ENCODE measurements at places on chromosomes 4 and X. TPM values are rescaled to one million over a fixed set of nuclear protein-coding genes. Genes with fewer than 3 reads are reported as not detected.
A peak's percentile ranks its signal among the peaks of the same experiment; 100 is the strongest.

IL9R gene
- total RNA-seq = not detected

RBMXL3 gene
- total RNA-seq = not detected

GPM6B gene
- total RNA-seq = 38.9 TPM

DNA sequence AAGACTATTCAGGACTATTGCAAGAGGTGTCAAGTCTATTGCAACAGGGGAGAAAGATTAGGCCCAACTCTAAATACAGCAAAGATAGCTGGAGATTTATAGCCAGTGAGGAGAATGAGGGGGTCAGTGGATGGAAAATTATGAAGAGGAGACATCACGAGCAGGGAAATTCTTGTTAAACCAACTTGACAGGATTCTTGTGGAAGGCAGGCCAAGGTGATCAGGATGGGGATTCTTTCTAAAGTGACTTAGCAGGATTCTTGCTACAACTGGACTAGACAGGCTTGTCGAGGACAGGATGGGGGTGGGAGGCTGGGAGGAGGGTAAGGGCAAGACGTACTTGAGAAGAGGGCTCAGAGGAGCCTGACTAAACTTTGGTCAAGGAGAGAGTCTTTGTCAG is 89.0 kb downstream of the PHEX start:
- no peak for DNase-seq

DNA sequence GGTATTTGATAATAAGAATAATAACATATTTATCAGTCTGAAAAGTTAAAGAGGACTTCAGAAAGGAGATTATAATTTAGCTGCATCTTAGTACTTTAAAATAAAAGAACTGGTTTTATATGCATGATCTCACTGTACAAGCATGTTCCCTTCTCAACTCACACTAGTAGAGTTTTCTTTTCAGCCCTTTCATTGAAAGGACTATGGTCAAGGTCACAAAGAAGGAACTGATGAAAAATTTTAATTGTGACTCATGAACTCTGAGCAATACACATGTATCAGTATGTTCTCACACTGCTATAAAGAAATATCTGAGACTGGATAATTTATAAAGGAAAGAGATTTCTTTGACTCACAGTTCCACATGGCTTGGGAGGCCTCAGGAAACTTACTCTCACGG is 73.7 kb upstream of the NDST4 start:
- no peak for DNase-seq

GRCh38 chr4:109079731-109080130 is 222.7 kb downstream of the COL25A1 start:
- no peak for DNase-seq

- peak; percentile 70 for DNase-seq
Measured at GRCh38 chr4:139234253-139234652, 45.8 kb downstream of the MGARP start.

All from tongue (tissue), 3 donors.